Right cardiac atrium (tissue), 5 donors: ENCODE measurements at places on chromosomes 16 and 17.

DNA sequence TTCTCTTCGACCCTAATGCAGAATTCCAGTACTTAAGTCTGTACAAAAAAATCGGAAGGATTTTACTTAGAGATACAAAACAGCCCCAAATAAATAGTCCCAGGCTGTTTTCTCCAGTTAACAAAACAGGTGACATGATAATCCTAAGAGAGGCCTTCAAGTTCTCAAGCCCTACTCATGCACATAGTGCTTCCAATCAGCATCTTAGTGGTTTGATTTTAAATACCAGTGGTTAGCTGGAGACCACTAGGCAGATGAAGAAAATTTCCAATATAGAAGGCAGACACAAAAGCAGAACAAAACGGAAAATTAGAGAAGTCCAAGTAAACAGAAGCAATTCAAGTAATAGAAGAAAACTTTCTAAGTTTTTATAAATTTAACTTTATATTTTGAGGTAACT, 5.2 kb upstream of the OR4D2 start:
- DNase-seq = no peak

DNA sequence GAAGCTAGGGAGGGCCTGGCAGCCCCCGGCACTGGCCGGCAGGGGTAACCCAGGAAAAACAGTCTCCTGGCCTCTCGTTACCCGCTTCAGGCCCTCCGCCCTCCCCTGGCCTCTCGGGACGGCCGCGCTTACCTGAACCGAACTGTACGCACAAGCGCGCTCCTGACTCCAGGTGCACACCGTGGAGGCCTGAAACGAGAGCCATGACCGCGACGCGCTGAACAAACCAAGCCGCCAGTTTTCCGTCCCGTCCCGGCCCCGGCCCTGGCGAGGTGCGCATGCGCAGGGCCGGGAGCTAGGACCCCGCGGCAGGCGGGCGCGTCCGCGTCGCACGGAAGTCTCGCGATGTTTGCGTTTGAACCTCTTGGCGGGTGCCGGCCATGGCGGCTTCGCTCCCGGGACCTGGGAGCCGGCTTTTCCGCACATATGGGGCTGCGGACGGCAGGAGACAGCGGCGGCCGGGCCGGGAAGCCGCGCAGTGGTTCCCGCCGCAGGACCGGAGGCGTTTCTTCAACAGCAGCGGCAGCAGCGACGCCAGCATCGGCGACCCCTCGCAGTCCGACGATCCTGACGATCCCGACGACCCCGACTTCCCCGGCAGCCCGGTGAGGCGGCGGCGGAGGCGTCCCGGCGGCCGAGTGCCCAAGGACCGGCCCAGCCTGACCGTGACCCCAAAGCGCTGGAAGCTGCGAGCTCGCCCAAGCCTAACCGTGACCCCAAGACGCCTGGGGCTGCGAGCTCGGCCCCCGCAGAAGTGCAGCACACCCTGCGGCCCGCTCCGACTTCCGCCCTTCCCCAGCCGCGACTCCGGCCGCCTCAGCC, at the start of gene HASPIN:
Gene HASPIN, plus strand, starts transcription at position 348 of the 822 bp plus-strand sequence. Its CDS starts 33 bp downstream, at position 381.
- DNase-seq = peak; percentile 92

GRCh38 chr17:6352016-6352415, 82.9 kb downstream of the AIPL1 start:
- DNase-seq = no peak

- no peak for DNase-seq
Measured at GRCh38 chr16:62883509-62883908, 847.3 kb upstream of the CDH8 start.

DNA sequence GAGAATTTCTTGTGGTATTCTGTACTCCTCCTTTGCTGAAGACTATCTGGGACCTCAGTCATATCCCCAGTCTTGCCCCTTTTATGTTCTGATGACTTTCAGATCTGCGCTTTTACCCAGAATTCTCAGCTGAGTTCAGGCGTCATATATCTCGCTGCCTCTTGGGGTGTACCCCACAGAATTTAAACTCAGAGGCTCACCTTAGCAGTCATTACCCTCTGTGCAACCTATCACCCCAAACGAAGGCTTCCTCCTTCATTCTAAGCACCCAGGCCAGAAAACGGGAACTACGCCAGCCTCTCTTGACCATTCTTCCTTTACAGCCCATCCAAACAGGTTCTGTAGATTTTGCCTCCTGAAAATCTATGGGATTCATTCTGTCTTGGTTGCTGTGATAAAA, 574.8 kb upstream of the C16orf82 start:
- DNase-seq = no peak

DNA sequence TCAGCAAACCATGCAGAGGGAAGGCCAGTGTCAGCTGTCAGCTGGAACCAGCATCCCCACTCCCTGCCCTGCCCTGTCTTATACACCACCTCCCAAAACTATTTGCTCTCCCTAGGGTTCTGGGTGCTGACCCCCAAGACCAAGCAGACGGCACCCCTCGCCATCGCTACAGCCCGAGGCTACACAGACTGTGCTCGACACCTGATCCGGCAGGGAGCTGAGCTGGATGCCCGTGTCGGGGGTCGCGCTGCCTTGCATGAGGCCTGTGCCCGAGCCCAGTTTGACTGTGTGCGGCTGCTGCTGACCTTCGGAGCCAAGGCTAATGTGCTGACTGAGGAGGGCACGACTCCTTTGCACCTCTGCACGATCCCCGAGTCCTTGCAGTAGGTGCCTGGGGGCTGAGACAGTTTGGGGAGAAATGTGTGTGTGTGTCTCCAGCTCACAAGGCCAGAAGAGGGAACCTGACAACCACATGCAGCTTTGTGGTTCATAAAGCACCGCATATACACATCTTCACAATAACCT, 1.5 kb downstream of the ASB16 start:
- DNase-seq = no peak
